ENCODE measurements at places on chromosomes 1 and 21.
A peak's percentile ranks its signal among the peaks of the same experiment; 100 is the strongest.

- no peak for DNase-seq
Measured at GRCh38 chr1:169860187-169860586, 33.5 kb downstream of the SCYL3 start.

- no peak for DNase-seq
Measured at GRCh38 chr1:109639841-109640184, 16.1 kb upstream of the GSTM4 start.

DNA sequence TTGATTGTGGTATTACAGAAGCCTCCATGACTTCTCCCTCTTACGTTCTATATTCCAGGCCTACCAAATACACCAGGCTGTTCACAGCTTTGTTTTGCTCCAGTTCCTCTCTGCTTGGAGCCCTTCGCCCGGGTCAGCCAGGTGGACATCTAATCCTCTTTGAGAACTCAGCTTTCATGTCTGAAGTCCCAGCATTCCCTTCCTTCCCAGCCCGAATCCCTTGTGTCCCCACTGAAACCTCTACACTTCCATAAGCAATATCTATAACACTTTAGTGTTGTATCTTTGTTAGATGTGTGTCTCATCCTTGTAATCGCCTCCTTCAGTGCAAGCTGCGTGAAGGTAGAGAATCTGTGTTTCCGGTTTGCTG lies 1.9 kb downstream of the RNF11 start:
- DNase-seq: no peak

GRCh38 chr1:204730826-204731459 lies 45.4 kb upstream of the LRRN2 start:
- DNase-seq: no peak

GRCh38 chr1:21663951-21664805 lies 5.0 kb downstream of the RAP1GAP start:
- no peak for DNase-seq

DNA sequence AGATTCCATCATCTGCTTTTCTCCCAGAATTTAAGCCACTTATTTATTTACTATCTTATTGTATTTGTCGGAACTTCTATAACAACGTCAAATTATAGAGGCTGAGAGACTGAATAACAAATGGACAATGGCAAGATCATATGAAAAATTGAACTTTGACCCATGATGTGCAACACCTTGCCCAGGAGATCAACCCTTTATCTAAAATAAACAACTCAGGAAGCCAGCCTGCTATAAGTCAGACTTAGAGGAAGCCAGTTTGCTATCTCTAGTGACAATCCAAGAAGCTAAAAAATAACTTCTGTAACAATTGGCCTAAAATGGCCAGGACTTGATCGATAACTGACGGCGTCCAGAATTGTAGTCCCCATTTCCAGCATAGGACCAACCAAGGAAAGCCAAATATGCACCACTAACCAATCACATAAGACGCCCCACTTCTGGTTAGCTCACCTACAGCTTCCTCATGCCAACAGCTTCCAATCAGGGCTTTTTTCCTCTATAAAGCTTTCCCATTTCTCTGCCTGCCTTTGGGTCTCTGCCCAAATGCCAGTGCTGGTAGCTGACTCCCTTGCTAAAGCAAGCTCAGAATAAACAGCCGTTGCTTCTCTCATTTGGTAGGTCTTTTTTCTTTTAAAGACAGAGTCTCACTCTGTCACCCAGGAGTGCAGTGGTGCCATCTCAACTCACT lies 28.5 kb downstream of the ANP32E start:
- no peak for DNase-seq

DNA sequence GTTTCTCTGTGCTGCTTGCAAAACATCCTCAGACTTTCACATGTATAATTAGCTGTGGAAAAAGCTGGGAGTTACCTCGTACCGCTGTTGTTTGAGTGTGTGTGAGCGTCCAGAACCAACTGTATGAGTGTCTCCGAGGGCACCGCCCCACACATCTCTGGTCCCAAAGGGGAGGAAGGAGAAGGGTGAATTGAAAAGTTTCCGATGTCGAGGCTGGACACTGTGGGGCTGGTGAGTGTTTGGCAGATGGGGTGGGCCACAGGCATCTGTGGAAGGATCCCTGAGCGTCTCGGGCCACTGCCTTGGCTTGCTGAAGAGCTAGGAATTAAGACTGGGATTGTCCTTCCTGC lies 1.2 kb downstream of the ATP2B4 start:
- peak; percentile 29 for DNase-seq

DNA sequence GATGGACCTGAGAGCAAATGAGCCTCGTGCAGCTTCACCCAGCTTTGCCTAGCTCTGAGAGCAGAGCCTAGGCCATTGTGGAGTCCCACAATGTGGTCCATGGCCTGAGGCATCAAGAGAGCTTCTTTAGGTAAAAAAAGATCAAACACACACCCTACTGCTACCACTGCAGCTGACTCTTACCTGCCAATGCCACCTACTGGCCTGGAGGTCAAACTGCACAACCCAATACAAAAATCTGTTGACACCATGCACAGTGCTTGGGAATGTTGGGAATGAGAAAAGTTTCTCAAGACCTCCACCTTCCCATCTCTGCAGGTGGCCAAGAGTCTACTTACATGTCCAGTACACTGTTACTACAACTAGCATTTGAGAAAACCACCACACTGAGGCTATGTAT lies 60.6 kb downstream of the UCHL5 start:
- DNase-seq: no peak

DNA sequence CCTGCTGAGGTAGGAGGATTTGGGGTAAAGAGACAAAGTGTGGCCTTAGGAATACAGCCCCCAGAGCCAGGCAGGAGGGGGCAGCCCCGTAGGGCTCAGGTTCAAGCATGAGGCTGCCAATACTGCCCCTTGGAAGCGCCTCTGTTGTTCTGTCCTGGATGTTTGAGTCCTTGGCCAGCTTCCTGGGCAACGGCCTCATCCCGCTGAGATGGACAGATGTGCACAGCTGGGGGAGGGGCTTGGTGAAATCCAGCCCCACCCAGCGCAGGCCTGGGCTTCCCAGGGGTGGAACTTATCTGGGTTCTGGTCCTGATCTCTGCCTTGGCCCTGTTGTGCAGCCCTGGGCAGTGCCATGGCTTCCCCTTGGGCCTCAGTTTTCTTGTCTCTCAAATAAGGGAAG lies 34.8 kb upstream of the MAN1C1 start:
- DNase-seq: no peak

DNA sequence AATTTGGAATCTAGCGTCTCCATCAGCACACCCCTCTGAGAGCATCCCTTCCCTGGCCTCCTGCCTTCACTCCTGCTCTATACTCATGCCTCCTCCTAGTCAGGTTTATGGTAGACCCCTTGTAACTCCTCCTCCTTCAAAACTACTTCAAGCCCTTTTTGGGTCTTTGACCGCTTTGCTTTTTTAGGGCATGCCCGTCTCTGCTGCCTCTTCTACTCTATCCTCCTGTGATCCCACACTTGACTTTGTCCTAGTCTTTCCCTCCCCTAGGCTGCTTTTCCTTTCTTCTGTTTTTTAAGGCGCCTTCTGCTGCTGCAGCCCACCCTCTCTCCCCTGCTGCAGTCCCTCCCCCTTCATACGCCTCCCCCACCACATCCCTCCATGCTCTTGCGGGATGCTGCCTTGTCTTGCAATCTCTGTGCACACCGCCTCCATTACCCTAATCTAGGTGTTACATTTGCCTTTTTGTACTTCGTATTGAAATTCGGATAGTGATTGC lies 1.5 kb downstream of the SNX27 start:
- no peak for DNase-seq

DNA sequence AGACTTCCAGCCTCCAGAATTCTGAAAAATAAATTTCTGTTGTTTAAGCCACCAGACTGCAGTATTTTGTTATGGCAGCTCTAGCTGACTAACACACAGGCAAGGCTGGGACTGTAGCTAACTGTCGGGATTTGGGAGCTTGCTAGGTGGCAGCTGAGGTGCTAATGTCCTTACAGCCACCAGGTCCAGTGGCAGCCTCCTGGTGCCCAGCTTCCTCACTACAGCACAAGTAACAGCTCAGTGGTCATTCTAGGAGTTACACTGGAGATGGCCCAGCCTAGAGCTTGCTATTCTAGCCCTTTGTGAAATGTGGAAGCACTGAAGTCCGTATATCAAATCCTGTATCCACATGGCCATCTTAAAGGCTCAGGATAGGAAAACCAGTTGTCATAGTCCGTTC lies 4.3 kb upstream of the C1orf115 start:
- DNase-seq: no peak

GRCh38 chr1:37795340-37796125 lies 1.9 kb downstream of the MANEAL start:
- DNase-seq: peak; percentile 54

- DNase-seq: no peak
Measured at GRCh38 chr1:94592571-94592920, 51.0 kb upstream of the F3 start.

- no peak for DNase-seq
Measured at GRCh38 chr1:232568906-232569553, 60.9 kb downstream of the SIPA1L2 start.

- DNase-seq: no peak
Measured at GRCh38 chr1:116537040-116537831, 33.6 kb downstream of the CD58 start.

- no peak for DNase-seq
Measured at GRCh38 chr1:106523497-106523896, 533.0 kb upstream of the PRMT6 start.

GRCh38 chr1:83850834-83851233 lies 148.1 kb downstream of the TTLL7 start:
- no peak for DNase-seq

- no peak for DNase-seq
Measured at GRCh38 chr1:171909711-171910110, 68.4 kb downstream of the DNM3 start.

DNA sequence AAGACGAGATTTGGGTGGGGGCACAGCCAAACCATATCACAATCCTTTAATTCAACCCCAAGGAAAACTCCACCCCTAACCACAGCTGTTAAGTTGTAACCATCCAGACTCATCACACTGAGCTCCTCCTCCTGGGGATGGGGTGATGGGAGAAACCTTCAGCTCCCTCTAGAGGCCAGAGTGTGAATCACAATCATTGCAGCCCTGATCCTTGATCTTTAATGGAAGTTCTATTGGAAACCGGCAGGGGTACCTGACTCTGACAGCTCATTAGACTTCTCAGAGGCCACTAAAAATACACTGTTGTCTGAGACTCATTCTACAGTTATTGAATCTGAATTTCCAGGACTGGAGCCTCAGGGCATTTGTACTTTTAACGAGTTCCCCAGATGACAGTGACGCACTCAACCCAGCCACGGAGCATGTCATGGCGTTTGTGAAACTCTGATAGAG lies 127.2 kb downstream of the IGSF21 start:
- DNase-seq: peak; percentile 8

DNA sequence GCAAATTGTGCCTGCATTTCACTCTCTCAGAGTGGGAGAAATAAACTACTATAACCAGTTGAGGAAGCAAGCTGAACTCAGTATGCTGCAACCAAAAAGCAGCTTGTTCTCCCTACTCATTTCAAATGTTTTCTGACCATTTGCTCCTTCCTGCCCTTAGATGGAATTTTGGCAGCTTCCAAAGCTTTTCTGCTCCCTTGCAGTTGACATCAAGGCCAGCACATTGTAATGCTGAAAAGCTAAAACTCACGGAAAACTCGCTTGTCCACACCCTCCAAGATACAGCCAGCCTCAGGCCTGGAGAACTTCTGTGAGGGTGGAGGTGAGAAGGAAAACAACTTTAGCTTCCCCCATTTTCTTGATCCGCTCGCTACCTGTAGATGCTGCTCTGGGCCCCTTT lies 5.0 kb upstream of the CHML start:
- no peak for DNase-seq

DNA sequence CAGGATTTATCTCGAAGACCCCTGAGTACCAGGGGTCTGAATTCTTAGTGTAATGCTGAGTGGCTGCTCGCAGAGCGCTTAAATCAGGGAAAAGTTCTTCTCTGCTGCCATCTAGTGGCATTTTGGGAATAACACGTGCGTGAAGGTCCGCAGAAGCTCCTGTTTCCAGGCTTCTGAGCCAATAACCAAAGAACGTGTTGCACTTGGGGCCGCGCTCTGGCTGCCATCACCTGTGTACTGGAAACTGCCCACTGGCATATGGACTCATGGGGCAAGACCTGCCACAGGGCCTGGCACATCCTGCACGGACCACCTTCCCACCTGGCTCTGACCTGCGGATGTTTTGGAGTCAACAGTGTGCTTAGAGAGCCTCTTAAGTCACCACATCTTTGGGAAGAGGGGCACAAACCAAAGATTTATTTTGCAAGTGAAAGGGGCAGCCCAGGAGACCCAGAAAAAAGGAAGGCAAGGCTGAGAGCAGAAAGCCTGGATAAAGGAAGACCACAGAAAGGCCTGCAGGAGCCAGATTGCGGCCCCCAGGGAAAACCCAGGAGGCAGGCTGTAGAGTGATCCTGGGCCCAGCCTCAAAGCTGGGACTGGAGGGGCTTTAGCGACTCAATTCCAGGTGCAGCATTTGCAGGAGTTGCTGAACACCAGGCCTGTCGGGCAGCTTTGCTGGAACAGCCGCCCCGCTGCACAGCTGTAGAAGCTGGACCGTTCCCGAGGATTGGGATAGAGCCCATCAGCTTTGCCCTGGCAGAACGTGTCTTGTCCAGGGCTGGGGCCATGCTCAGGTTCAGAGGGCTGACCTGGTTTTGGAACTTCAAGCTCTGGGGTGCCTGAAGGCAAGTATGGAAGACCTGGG lies 13.0 kb downstream of the CHIT1 start:
- DNase-seq: peak; percentile 64

DNA sequence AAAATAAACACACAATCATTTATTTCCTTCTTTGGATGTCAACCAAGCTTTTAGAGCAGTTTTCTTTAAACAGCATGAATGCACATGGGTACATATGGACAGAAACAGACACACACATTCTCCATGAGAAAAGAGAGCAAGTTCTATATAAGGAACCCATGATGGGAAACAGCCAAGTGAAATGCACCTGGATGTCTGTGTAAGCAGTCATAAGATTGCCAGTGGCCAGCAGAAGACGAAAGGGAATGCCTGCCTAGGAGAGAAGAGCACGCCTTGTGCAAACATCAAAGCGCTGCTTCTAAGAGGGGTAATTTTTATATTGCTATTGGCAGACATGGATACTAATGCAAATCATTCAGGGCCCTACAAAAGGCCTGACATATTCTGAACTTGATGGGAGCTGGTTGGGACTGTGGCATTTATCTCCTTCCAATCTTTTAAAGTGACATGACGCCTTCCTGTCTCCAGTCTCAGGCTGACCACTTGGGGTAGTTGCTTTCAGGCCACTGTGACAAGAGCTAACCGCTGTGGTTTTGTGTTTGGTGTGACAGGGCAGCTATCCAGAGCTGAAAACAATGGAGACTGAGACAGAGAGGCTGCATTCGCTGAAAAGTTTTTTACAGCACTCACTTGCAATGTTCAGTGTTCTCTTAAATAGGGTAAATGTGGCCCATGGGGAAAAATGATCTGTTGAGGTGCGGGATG lies 75.0 kb upstream of the DPT start:
- DNase-seq: no peak

- no peak for DNase-seq
Measured at GRCh38 chr21:44426663-44427191, 28.6 kb upstream of the LRRC3 start.

GRCh38 chr1:172698224-172698623 lies 39.3 kb downstream of the FASLG start:
- DNase-seq: no peak

GRCh38 chr1:36924282-36924811 lies 110.0 kb downstream of the GRIK3 start:
- DNase-seq: peak; percentile 72
